ENCODE measurements at places on chromosomes 5 and 9.

DNA sequence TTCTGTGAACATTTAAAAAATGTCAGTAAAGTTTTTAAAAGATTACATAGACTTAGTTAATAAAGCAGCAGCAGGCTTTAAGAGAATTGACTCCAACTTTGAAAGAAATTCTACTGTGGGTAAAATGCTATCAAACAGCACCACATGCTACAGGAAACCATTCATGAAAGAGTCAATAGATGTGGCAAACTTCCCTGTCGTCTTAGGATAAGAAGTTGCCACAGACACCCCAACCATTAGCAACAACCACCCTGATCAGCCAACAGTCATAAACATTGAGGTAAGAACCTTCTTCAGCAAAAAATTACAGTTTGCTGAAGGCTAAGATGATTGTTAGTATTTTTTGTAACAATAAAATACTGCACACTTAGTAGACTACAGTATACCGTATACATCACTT, 278.2 kb downstream of the CSNK1G3 start:
- no peak for DNase-seq

DNA sequence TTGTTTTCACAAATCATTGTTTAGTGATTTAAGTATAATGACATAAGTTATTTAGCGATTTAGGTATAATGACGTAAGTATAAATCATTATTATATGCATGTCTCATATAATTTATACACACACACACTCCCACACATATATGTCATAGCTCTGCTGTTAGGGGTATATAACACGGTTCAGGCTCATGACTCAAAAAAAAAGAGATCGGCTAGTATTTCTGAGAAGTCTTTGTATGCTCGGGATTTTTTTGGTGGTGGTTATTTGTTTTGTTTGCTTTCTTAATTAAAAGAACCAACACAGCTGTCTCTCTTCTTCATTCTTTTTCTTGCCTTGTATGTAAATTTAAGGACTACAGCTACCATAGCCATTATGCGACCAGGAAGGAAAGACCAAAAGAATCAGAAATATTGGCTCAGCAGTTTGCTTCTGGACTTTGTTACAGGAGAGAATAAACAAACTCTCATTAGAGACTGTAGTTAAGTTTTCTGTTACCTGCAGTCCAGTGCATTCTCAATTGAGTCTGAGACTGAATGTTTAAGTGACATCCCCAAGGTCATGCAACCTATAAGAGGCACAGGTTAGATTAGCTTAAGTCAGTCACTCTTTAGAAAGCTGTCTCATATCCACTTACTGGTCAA, 83.2 kb upstream of the NREP start:
- DNase-seq: no peak

DNA sequence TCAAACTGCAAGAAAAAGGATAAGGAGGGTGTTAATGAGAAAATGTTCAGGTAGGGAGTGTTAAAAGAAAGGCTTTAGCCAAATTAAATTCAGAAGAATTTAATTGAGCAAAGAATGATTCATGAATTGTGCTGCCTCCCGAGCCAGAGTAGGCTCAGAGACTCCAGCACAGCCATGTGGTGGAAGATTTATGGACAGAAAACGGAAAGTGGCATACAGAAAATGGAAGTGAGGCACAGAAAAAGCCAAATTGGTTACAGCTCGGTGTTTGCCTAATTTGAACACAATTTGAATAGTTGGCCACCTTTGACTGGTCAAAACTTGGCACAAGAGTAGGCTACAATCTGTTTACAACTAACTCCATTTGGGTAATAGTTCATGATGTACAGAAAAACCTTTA, 9.6 kb upstream of the SLC30A5 start:
- DNase-seq: no peak

DNA sequence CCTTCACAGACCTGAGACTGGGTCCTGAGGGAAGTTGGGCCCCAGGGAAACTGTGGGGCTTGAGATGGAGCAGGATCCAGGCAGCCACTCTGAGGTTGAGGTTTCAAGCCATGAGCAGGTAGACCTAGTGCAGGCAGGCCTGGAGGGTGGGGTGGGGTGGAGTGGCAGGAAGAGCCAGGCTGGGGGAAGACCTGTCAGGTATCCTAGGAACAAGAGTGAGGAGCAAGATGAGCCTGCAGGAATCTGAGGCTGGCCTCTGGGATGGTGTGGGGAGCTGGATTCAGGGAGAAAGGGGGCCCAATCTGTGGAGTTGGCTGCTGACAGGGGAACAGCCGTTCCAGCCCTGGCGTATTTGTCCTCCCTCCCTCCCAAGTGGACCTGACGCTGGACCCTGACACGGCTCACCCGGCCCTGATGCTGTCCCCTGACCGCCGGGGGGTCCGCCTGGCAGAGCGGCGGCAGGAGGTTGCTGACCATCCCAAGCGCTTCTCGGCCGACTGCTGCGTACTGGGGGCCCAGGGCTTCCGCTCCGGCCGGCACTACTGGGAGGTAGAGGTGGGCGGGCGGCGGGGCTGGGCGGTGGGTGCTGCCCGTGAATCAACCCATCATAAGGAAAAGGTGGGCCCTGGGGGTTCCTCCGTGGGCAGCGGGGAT, 9.8 kb downstream of the RACK1 start:
- DNase-seq: no peak

DNA sequence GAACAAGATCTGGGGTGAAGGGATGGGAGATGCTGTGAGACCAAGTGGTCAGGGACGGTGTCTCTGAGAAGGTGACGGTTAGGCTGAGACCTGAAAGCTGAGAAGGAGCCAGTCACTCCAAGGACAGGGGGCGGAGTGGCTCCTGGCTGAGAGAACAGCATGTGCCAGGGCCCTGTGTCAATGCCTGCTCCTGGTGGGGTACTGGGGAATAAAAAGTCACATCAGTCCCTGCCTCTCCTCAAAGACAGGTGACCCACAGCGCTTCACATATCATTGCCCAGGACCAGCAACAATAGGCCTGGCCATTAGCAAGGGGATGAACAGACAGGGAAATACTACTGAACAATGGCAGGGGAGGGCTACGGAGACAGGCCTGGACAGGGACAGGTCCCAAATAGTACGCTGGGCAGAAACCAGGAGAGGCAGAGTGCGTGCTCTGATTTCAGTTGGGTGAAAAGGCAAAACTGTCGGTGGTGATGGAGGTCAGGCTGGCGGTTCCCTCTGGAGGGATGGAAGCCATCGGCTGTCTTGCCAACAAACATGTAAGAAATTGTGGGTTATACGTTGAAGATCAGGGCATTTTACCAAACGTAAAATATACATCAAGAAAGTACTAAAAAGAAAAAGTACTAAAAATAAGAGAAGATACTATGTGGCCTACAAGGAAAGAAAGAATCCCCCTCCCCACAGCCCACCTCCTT, 64.3 kb downstream of the C9orf50 start:
- no peak for DNase-seq

- DNase-seq: no peak
Observed at GRCh38 chr9:118305331-118305730, 601.1 kb downstream of the TLR4 start.

DNA sequence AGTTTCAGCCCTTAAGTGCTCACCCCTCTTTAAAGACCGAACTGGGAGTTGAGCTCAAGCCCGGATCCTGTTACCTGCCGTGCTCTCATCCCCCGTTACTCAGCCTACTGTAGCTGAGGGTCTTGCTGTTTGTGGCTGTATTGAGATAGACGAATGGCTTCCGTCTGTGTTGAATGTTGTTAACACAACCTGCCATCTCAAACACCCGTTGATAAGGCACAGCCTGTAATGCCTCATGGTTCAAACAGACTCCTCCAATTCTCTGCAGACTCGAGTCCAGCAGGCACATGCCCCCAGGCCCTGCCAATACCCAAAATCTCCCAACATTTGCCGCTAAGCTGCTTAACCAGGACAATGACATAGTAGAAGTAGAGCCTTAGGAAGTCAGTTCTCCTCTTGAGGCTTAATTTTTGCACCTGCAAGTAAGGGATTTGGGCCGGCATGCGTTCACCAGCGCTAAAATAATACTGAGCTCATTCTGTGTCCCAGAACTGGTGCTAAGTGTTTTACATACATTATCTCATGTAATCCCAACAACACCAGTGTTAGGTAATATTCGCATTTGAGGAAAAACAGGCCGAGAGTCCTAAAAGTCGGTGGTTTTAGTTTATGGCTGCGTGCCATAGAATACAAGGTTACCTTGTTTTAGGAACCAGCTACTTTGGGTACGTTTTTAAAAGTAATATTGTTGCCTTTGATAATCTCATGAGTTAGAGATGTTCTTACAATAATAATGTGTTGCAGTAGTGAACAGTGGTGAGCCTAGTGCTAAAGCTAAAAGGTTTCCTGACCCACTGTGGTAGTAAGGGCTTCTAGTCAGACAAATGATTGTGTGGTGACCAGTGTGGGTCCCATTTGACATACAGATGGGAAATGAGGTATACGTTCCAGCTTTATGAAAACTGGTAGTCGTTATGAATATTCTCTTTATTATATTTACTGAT, 1.5 kb upstream of the RFX3 start:
- no peak for DNase-seq

- DNase-seq: no peak
Observed at GRCh38 chr5:97425511-97425910, 242.5 kb upstream of the RIOK2 start.

DNA sequence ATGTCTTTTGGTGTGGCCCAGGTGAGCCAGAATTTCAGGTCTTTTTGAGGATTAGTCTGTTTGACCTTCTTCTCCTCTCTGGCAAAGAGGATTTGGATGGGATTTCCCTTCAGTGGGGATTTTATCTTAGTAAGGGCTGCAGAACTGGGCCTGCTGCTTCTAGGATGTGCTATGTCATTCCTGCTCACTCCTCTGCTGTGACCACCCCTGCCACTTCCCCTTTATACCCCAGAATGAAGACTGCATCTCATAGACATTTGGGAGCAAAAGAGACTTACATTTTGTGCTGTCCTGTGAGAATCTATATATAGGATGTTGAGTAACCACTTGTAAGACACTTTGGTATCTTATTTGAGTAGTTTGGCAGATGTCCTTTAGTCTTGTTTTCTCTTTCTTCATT, 76.2 kb downstream of the ARHGAP26 start:
- DNase-seq: no peak

DNA sequence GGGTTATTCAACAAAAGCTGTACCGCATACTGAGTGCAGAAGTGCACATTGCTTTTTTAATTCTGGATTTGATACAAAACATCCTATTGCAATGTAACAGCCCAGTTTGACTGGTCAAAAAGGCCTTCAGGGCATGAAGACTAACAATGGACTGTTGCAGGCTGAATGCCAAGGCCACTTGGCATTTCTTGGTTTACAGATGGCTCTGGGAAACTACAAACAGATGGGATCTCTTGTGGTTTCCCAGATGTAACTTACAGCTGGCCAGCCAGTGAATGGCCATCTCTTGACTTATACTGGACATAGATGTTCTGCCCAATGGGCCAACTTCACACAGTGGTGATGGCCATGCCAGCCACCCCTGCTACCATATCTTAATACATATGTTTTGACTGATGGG, 36.8 kb downstream of the UGT3A2 start:
- DNase-seq: no peak

GRCh38 chr9:114366334-114367128, 21.3 kb downstream of the AKNA start:
- DNase-seq: no peak

DNA sequence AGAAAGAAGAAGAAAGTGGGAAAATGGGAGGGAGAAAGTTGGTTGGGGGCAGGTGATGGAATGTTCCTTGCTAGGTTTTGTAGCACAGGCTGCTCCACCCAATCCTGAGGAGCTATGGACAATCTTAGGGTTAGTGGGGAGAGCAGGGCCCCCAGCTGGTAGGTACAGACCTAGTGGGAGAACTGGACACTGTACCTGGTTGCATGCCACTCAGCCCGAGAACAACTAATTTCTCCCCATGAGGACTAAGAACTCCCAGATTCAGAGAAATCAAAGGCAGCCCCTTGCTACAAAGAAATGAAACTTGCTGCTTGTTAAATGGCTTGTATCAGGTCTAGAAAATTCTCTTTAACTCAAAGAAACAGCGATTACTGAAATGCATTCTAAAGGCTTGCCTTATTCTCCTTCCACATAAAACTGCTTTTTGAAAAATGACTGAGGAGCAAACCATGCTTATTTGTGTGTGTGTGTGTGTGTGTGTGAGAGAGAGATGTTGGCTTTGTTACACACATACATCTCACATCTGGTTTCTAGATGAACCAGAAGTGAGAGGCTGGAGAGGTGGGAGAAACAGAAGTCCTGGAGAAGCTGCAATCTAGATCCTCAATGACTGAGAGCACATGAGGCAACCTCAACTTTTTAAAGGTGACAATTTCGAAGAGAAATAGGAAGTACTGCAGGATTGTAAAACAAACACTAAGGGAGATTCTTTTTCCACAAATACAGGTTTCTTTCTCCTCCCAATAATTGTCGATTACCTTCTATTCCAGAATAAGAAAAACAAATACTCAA, 28.9 kb downstream of the FYB1 start:
- DNase-seq: no peak

- DNase-seq: no peak
Observed at GRCh38 chr5:142958944-142959682, 188.9 kb downstream of the ARHGAP26 start.

DNA sequence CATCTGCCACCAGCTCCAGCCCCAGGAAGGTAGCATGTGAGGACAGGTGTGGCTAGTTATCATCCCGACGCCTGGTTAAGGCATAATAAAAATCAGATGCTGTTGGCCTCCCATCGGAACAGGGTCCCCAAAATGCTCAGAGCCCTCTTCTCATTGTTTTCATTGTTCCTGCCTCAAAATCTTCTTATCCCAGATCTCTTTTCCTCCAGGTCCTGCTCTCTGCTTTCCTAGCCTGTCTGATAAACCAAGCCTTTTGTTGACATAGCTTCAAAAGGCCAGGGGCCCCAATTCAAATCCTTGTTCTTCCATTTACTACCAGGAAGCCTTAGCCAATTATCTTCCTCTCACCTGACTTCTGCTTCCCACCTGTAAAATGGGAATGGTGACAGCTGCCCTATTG, 130.1 kb upstream of the ADRA1B start:
- DNase-seq: no peak

- no peak for DNase-seq
Observed at GRCh38 chr5:77379558-77380061, 112.5 kb downstream of the WDR41 start.

- DNase-seq: no peak
Observed at GRCh38 chr9:16304301-16304700, 566.2 kb downstream of the BNC2 start.

DNA sequence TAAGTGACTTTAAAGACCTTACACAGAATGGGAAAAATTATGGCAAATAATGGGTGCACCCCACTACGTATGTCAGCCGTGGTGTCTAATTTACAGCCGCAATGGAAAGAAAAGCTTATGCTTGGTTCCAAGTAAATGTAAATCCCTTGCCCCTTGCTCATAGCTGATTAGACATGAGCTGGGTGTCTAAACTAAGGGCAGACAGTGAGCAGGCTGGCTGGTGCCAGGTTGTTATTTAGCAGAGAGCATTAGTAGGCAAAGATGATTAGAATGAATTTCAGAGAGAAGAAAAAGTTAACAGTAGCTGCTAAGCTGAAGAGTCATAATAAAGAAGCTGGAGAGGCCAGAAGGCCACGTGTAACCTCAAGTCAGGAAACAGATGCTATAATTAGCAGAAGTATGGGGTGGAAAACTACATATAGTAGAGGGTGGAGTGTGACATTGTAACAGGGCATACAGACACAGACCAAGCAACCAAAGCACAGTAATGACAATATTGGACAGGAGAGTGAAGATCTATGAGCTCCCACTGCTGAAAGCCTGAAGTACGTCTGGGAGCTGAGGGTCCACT, 257.7 kb downstream of the MCTP1 start:
- no peak for DNase-seq
